ENCODE measurements at places on chromosomes 6 and 20. TPM values are rescaled to one million over a fixed set of nuclear protein-coding genes. Genes with fewer than 3 reads are reported as not detected.

DIDO1 gene
- total RNA-seq, result 25.3 TPM

CRISP3 gene
- total RNA-seq, result not detected

HLA-C gene
- 43.3 TPM for total RNA-seq

RFX6 gene
- not detected for total RNA-seq

DDX43 gene
- not detected for total RNA-seq

PKIG gene
- total RNA-seq, result 39.7 TPM

ATP9A gene
- total RNA-seq, result 13.0 TPM

MAS1 gene
- not detected for total RNA-seq

CALHM4 gene
- total RNA-seq, result not detected

SLC35D3 gene
- 0.07 TPM for total RNA-seq

SNAI1 gene
- total RNA-seq, result 11.6 TPM

DCDC2 gene
- total RNA-seq, result 3.0 TPM

ZBP1 gene
- total RNA-seq, result 0.07 TPM

LY6G5C gene
- 0.51 TPM for total RNA-seq

CGA gene
- not detected for total RNA-seq

Data from A549 treated with CpdA at 1 μM for 4 hours (cell line).